Left lobe of liver (tissue), 2 donors: ENCODE measurements at places on chromosomes 3 and 15. TPM values are rescaled to one million over a fixed set of nuclear protein-coding genes. Genes with fewer than 3 reads are reported as not detected.

Gene SCG5
- total RNA-seq = 16.5 TPM

GRCh38 chr15:81032818-81033217, 32.1 kb downstream of the TLNRD1 start:
- no peak for DNase-seq

GRCh38 chr15:40739854-40740253, 15.2 kb downstream of the RMDN3 start:
- DNase-seq = no peak

GRCh38 chr3:172154768-172155664, 115.6 kb downstream of the FNDC3B start:
- no peak for DNase-seq

GRCh38 chr3:96478496-96478895, 335.9 kb upstream of the EPHA6 start:
- DNase-seq = no peak

GRCh38 chr3:42841332-42841731, 32.1 kb downstream of the ACKR2 start:
- no peak for DNase-seq

DNA sequence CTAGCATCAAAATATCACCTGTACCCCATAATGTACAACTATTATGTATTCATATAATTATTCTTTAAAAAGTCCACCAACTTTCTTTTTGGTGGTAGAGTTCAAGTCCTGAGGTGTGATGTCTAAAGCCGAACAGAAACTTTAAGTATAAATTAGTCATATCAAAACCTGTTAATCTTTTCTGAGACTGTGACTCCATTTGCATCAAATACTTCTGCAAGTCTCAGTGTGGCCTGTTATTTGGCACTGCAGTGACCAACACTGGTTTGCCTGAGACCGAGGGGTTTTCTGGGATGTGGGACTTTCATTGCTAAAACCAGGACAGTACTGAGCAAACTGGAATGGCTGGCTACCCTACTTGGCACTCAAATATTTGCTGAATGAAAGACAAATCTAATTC, 7.3 kb downstream of the NGLY1 start:
- no peak for DNase-seq

GRCh38 chr3:159265705-159266104, 463.9 kb downstream of the MFSD1 start:
- DNase-seq = no peak

DNA sequence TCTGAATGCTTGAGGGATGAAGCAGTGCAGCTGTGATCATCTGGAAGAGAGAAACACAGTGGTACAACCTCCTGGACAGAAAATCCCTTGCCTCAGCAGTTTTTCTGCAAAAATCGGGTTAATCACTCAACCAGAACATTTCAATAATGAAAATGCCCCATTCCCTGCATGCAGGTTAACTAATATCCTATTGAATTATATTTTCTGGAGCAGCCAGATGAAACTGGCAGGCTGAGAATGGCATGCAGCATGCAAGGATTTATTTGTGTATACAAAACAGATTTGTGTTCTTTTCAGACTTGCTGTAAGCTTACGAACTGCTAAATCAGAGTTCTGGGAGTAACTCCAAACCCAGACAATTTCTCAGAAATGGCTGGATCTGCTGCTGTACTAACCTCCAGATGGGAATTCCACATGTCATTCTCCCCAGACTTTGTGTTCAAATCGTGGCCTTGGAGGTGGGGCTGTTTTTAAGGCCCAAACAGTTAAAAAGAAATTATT, 39.1 kb downstream of the SLC9A9 start:
- DNase-seq = no peak

- no peak for DNase-seq
These were observed 18.7 kb downstream of the WWTR1 start for GRCh38 chr3:149639093-149639486.

- peak; percentile 45 for DNase-seq
These were observed 13.4 kb upstream of the NR2F2 start for GRCh38 chr15:96316953-96317629.

GRCh38 chr15:55358471-55358870, 39.4 kb downstream of the PIGB start:
- DNase-seq = no peak

- DNase-seq = no peak
These were observed 88.3 kb downstream of the TMEM266 start for GRCh38 chr15:76147906-76148570.

GRCh38 chr15:45834622-45835021, 199.8 kb downstream of the SQOR start:
- DNase-seq = no peak

DNA sequence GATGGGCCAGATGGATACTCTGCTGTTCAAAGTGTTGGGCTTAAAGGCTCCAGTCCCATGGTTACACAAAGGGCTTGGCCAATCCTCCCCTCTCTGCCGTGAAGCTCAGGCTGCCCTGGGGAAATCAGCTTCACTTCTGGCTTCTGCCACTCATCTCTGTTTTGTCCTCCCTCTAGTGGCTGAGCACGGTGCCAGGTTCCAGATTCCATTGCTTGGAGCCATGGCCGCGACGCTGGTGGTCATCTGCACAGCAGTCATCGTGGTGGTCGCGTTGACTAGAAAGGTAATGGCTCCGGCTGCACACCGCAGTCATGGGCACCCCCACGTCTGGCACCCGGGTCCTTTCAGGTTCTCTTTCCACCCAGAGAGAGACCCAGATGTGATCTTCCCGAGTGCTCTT, 5.6 kb downstream of the TIGIT start:
- DNase-seq = no peak
